ENCODE measurements at places on chromosomes 12 and 14.

- DNase-seq = no peak
Observed at GRCh38 chr14:100440207-100440631, 117.1 kb downstream of the SLC25A47 start.

- no peak for DNase-seq
Observed at GRCh38 chr12:112488257-112488876, 69.6 kb downstream of the PTPN11 start.

- DNase-seq = no peak
Observed at GRCh38 chr14:89748004-89748403, 206.5 kb downstream of the EFCAB11 start.

GRCh38 chr12:17588968-17589367 lies 501.0 kb downstream of the RERGL start:
- DNase-seq = no peak

- no peak for DNase-seq
Observed at GRCh38 chr12:2970744-2971143, 11.5 kb downstream of the TEAD4 start.

- DNase-seq = no peak
Observed at GRCh38 chr14:68506021-68506644, 286.7 kb downstream of the ZFP36L1 start.

- no peak for DNase-seq
Observed at GRCh38 chr14:58824106-58824505, 186.3 kb downstream of the DACT1 start.

Data from epithelial cell of prostate (primary cell).